ENCODE measurements at places on chromosomes 3 and 15. TPM values are rescaled to one million over a fixed set of nuclear protein-coding genes. Genes with fewer than 3 reads are reported as not detected.
A peak's percentile ranks its signal among the peaks of the same experiment; 100 is the strongest.

DNA sequence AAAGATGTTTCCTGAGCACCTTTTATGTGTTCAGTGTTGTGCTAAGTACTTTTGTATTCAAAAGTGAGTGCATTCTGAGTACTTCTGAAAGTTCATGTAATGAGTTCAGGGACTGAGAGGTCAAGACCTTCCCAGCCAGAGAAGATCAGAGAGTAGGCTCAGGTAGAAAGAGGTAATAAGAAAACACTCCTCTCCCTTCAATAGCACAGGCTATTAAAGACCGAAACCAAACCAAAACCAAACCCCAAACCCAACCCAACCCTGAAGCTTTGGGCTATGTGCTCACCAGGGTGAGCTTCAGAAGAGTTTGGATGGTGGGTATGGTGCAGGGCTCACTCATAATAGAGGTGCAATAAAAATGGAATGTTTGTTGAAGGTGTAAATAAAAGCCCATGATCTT lies 76.7 kb upstream of the FAM3D start:
- no peaks in the 10 kb centered on the region for H3K4me1 ChIP-seq
- no peak overlapping the region for H3K4me3 ChIP-seq
- H3K27ac ChIP-seq: no peak overlapping the region
- H3K36me3 ChIP-seq: no peaks in the 10 kb centered on the region
- H3K27me3 ChIP-seq: no peaks in the 10 kb centered on the region
- no peak for DNase-seq

The OR5K2 gene
- not detected for total RNA-seq

- H3K36me3 ChIP-seq: no peaks in the 10 kb centered on the region
- DNase-seq: no peak
- no peaks in the 10 kb centered on the region for H3K27me3 ChIP-seq
- no peak overlapping the region for H3K4me3 ChIP-seq
Measured at GRCh38 chr3:66555214-66555844, 54.5 kb upstream of the LRIG1 start.

GRCh38 chr3:166783206-166783605 lies 596.9 kb downstream of the ZBBX start:
- no peak overlapping the region for H3K4me3 ChIP-seq
- DNase-seq: no peak
- no peak overlapping the region for H3K27ac ChIP-seq
- H3K36me3 ChIP-seq: no peaks in the 10 kb centered on the region
- no peaks in the 10 kb centered on the region for H3K27me3 ChIP-seq

DNA sequence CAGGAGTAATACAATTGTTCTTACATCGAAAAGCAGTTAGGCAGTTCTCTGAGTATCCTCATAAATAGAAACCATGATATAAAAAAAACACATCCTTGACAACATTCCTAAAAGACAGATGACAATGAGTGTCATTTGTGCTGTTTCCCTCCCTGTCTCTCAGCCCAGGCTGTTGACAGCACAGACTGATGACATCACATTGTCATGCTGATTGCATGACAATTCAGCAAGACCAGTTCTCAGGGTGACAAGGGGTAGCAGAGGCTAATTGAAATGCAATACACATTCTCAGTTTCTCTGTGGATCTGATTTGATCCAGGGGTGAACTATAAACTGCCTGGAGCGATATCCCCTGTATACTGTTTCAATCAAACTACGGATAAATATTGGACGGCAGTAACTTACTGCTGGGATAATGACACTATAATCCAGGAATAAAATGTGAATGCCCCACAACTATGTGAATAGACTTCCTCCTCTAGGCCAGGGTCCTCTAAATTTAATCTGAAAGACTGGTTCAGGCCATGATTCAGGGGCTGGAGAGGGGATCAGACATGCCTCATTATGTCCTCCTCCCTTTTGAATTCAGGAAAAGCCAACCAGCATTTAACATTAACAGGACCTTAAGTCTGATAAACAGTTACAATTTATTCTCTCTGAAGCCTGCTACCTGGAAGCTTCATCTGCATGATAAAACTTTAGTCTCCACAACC lies 16.7 kb upstream of the EIF1B start:
- H3K4me3 ChIP-seq: no peak overlapping the region
- no peaks in the 10 kb centered on the region for H3K36me3 ChIP-seq
- DNase-seq: peak; percentile 54
- peaks cover 7% of the 10 kb centered on the region for H3K4me1 ChIP-seq
- H3K27ac ChIP-seq: peak overlapping the region; percentile 61
- H3K27me3 ChIP-seq: no peaks in the 10 kb centered on the region

DNA sequence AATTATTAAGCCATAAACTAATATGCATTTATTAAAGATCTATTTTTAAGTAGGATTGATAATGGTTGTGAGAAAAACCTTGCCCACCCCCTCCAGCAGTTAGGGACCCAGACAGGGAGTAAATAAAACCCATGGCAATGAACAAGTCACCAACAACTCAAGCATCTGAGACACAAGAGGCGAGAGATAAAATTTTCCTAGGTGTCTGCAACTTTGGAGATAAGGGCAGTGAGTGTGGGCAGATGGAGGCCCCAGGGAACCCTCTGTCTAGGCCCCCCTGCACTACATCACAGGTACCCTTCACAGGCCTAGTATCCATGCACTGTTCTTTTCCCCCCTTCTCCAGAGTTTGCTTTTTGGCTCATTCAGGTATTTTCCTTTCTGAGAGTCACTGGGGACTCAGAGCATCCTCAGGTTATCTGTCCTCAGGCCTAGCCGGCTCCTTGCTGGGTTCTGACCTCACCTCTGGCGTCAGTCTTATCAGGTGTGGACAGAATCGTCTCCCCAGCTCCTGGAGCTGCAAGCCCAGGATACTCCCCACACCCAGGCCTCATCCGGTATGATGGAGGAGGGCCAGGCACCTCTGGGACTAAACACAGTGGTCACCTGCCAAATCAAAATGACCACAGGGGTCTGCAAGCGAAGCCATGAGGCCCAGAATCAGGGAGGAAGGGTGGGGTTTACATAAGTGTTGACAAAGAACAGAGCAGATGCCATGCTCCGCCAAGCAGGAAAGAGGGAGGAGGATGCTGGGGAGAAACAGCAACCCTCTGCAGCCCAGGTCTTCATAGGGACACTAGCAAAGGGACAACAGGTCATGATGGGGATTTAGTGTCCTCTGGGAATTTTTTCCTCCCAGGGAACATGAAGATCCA lies 50.4 kb downstream of the CCNL1 start:
- peak overlapping the region; percentile 40 for H3K27ac ChIP-seq
- H3K27me3 ChIP-seq: no peaks in the 10 kb centered on the region
- no peak for DNase-seq
- peaks cover 8% of the 10 kb centered on the region for H3K4me1 ChIP-seq
- no peaks in the 10 kb centered on the region for H3K36me3 ChIP-seq

Measured in heart left ventricle (tissue), 16 donors.